Stimulated activated CD8-positive, alpha-beta memory T cell treated with anti-CD3 and anti-CD28 coated beads, Interleukin-15, amount 100 ng/mL, for 1 hour (primary cell): ENCODE measurements at places on chromosomes 16 and 17.

DNA sequence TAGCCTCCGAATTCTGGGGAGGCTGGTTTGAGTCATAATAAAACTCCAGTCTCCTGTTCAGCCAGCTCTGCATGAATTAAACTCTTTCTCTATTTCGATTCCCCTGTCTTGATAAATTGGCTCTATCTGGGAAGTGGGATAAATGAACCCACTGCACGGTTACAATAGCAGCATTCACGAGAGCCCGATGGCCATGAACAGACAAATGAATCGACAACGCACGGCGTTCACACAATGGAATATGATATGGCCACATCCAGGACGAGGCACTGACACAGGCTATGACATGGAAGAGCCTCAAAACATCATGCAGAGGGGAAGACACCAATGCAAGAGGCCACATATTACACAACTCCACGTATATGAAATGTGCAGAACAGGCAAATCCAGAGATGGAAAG lies 5.6 kb upstream of the CARD14 start:
- DNase-seq: no peak

GRCh38 chr16:25978218-25978617 lies 286.5 kb downstream of the HS3ST4 start:
- DNase-seq: no peak

DNA sequence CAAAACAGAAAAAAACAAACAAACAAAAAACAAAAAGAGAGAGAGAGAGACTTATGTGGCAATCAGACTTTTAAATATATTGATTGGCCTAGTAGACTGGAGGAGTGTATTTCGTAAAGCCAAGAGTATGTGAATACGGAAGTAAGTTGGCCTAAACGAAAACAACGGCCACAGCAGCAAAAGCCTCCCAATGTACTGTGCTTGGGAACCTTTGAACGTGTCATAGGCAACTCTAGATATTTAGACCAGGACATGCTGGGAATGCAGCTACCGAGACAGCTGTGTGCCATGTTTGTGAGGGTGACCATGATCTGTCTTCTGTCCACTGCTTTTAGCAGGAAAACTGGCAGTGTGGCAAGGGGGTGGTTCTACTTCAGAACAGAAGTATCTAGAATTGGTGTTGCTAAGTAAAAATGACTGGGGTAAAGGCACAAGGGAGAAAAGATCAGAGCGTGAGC lies 7.4 kb downstream of the MAF start:
- no peak for DNase-seq

GRCh38 chr17:30134551-30134950 lies 17.9 kb downstream of the NSRP1 start:
- no peak for DNase-seq

- DNase-seq: no peak
Measured at GRCh38 chr17:34374457-34374856, 11.4 kb upstream of the CCL1 start.

- DNase-seq: no peak
Measured at GRCh38 chr16:81666113-81666512, 113.0 kb upstream of the PLCG2 start.

DNA sequence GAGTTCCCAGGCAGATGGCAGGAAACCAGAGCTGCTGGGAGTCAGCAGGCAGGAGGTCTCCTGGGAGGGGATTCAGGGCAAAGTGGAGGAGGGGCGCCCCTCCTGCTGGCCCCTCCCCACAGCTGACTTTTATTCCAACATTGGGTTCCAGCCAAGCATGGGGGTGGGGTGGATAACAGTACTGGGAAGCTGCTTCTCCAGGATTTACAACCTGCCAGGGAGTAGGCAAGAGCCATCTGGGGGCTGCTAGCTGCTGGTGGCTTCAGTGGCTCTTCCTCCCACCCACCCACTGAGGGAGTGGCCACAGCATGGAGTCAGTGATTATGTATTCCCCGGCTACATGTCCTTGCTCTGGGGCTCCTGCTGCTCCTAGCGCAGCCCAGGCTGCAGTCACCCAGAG lies 36.8 kb downstream of the TMEM132E start:
- DNase-seq: no peak

- peak; percentile 79 for DNase-seq
Measured at GRCh38 chr17:76397687-76398522, 13.5 kb downstream of the SPHK1 start.

DNA sequence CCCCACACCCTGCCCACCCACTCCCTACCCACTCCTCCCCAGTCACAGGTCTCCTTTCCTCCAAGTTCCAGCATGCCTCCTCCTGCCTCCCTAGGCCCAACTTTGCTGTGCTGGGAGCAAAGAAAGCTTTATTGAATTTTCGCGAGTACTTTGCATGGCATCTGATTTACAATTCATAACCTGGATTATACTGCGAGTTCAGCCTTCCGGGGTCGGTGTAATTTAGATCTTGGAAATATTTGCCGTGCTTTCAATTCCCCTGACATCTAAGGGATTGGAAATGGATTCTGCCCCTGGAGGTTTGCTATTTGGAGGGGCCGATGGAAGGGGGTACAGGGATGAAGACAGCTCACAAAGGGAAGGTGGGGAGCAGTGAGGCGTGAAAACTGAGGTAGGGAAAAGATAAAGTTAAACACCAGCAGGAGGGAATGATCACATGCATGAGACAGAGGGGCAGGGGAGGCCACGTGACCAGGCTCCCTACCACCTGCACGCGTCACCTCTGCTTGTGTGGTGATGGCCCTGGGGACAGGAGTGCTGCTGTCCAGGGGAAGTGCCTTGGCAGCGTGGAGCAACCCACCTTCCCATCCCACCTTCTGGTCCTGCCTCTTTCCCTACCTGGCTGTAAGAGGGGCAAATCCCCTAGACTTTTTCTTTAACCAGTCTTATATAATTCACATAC lies 132.3 kb upstream of the RPL38 start:
- DNase-seq: no peak

GRCh38 chr17:9817086-9817485 lies 4.8 kb downstream of the GSG1L2 start:
- no peak for DNase-seq

- DNase-seq: no peak
Measured at GRCh38 chr16:79269211-79269863, 331.2 kb downstream of the MAF start.

- DNase-seq: no peak
Measured at GRCh38 chr17:17382971-17383370, 79.8 kb downstream of the NT5M start.

DNA sequence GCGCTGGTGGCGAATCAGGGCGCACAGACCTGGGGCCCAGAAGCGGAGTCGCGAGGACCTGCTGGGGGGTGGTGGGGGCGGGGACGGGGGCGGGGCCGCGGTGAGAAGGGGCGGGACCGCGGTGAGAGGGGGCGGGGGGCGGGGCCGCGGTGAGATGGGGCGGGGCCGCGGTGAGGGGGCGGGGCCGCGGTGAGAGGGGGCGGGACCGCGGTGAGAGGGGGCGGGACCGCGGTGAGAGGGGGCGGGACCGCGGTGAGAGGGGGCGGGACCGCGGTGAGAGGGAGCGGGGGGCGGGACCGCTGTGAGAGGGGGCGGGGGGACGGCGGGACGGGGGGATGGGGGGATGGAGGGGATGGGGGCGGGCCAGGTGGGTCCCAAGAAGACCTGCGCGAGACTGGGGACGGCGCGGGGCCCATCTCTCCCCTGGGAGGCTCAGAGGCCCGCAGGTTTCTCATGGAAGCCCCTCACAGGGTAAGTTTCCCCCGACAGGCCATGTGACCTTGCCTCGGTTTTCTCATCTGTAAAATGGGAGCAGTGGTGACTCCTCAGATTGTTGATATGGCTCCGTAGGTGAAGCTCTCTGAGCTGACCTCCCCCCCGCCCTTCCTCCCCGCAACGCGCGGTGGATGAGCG lies 28.6 kb upstream of the DBNDD1 start:
- DNase-seq: no peak

DNA sequence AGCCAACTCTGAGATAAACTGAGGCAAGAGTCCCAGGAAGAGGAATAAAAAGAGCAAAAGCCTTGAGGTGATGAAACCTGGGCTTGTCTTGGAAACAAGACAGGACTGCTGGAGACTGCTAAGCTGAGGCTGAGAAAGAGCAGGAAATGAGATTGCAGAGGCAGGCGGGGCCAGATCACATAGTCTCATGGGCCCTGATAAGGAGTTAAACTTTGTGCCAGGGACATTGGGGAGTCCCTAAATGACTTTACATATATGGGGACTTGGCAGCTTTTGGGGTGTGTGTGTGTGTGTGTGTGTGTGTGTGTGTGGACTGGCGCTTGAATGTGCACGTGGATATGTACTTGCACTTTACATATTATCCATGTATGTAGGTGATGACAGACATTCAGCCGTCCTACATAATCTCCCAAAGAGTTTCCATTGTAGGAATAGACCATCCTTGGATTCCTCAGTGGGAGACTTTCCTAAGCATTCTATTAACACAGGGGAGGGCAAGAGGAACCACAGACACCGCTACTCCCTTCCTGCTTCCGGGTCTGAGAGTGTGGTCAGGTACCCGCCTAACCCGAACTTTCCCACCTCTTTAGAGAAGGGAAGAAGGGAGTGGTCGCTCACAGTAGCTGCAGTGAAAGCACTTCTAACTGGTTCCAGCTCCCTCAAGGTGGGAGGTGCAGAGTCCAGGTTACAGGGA lies 123.1 kb downstream of the LYRM1 start:
- no peak for DNase-seq

GRCh38 chr17:34243364-34244320 lies 11.4 kb upstream of the CCL2 start:
- DNase-seq: no peak

DNA sequence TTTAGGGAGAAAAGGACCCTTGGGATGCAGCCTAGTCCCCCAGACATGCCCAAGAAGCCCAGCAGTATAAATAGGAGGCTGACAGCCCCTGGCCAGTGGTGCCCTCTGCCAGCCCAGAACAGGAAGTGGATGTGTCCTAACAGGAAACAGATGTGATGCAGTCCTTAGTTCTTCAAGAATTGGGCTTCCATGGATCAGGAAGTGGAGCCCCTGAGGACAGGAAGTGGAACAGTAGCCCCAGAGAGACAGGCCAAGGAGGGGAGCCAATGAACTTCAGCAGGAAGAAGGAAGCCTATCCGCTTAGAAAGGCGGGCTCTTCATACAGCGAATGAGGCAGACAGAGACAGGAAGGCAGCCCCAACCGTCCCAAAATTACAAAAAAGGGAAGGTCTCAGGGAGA lies 7.2 kb downstream of the CTF1 start:
- no peak for DNase-seq

DNA sequence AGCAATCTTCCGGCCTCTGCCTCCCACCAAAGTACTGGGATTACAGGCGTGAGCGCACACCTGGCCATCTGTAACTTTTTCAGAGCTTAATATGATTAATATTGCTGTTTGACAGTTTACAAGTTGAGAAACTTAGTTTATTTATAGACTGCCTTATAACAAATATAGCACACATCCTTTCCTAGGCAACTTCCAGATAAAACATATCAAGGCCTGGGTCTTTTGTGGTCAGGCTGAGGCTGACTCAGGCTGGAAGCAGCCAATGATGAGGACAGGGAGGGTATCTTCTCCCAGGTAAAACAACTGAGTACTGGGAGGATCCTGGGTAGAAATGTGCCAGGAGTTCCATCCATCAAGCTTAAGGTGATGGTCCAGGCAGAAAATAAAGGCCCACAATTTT lies 16.2 kb downstream of the LUC7L start:
- no peak for DNase-seq

DNA sequence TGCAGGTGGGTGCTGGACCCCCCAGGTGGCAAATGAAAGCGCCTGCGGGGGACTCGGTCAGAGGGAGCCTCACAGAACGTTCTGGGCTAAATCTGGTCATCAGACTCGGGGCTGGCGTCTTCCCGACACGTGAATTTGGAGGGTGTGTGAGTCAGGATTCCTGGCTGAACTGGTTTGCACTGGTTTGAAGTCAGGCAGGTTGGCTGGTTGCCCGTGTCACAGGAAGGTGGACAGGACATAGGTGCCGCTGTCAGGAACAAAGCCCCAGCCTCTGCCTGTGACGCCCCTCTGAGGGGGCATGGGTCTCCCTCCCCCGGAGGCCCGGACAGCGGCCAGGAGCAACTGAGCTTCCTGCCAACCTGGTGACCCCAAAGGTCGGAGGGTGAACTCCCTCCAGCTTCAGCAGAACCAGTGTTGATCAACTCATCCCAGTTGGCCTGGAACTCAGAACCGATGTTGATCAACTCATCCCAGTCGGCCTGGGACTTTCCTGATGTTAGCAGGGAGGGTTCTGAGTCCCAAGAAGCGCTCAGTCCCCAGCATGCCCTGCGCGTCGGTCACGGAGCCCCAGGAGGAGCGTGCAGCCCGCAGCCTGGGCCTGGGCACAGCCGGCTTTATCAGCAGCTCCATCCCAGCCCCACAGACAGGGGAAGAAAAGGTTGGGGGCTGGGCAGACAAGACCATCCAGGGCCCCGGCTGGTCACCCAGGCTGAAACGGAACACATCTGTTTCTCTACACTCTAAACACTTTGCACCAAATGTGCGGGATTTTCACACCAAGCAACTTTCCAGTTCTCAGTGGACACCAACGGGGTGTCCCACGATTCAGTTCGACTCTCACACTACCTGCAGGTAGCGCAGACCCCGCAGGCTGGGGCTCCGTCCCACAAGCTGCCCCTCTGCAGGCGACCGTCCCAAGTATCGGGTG lies 14.4 kb upstream of the METRNL start:
- DNase-seq: no peak

GRCh38 chr16:28181515-28181914 lies 30.2 kb downstream of the XPO6 start:
- DNase-seq: no peak

- no peak for DNase-seq
Measured at GRCh38 chr16:11501632-11502031, 85.1 kb downstream of the LITAF start.

DNA sequence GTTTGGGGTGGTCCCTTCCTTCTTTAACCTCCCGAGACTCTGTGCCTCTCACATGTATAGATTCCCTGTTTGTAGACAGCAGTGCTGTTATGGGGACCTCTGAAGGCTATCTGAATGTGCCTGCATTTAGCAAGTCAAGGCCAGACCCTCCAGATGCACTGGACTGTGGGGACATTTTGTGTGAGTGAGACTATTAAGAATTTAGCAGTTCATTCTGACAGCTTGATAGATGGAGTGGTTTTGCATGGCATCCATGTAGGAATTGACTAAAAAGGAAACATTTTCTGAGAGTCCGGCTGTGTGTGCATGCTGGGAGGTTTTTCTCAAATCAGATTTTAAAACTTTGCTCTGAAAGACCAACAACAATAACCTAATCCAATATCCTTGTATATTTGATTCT lies 226.3 kb downstream of the MSI2 start:
- DNase-seq: no peak

DNA sequence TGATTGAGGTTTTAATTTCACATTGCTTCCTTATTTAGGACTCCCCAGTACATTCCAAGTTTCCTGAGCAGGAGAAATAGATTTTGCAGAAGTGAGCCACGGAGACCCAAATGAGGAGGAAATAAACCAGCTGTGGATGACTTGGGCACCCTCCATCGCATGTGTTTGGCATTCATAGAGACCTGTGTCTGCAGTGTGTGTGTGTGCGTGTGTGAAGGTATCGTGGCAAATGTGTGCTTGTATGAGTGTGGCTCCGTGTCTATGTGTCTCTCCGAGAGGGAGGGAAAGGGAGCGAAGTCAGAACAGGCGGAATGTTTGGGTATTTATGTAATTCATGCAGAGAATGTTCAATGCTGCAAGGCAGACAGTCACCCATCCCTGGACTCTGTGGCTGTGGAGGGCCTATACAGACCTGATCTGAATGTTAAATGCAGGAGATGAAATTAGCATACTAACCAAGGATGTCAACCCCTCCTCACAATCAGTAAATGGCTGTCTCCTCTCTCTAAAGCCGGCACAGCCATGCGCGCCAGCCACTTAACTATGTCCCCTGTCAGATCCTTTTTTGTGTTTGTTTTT lies 186.0 kb upstream of the ZFHX3 start:
- DNase-seq: no peak
